ENCODE measurements at places on chromosomes 5 and 9.

DNA sequence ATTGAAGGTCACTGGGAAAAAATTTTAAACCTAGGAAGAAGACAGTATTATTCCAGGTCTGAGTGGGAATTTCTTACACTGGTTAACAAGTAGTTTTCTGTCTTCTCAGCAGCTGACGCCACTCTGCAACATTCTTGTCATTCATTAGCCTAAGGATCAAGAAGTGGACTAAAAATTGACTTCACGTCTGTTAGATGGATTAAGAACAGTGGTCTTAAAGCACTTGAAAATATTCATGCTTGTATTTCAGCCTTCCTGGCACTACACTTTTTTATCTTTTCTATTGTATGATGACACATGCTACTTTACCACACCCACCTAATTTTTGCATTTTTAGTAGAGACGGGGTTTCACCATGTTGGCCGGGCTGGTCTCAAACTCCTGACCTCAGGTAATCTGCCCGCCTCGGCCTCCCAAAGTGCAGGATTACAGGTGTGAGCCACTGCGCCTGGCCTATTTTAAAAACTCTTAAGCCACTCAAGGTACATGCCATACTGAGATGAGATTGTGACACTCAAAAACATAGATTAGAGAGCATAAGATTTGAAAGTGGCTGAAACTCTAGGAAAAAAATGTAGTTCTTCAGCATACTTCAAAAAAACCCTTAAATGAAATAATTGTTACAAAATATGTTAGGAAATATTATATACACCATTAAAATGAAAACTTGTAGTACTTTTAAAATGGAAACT is 8.4 kb downstream of the MATR3 start:
- no peak for ATAC-seq

GRCh38 chr5:71782393-71782770 is 63.3 kb downstream of the CARTPT start:
- no peak for ATAC-seq

GRCh38 chr5:57258052-57258451 is 84.2 kb downstream of the GPBP1 start:
- ATAC-seq, result no peak

DNA sequence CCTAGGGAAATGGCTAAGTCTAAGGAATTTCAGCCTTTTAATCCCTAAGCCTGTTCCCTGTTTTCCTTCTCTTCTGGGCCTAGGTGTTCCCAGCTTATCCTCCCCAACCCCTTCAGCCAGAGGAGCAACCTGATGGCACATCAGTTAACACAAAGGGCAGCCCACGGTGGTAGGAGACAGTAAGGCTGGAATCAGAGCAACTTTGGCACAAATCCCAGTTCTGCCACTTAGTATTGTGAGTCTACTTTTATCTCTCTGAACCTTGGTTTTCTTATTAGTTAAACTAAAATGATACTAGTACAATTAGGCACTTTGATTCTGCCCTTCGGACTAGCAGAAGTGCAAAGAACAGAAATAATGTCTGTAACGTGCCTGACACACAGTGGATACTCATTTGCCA is 246.8 kb downstream of the SAXO1 start:
- peak; percentile 66 for ATAC-seq

- ATAC-seq, result no peak
Measured at GRCh38 chr9:111904891-111905291, 8.3 kb downstream of the UGCG start.

DNA sequence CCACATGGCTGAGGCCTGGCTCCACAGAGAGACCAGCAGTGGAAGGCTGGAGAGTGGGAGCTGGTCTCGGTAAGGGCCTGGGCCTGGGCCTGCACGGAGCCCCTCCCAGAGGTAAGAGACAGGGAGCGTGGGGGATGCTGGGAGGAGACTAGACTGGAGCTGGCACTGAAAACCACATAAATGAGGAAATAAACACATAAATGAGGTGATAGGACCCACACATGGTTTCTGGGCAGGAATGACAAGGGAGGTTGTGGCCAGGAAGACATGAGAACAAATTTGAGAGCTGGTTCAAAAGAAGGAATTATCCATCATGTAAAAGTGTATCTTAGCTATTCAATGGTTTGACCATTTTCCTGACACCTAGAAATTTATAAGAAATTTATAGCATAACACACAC is 451.7 kb upstream of the DAP start:
- no peak for ATAC-seq

GRCh38 chr9:89679581-89679980 is 74.8 kb downstream of the GADD45G start:
- no peak for ATAC-seq

DNA sequence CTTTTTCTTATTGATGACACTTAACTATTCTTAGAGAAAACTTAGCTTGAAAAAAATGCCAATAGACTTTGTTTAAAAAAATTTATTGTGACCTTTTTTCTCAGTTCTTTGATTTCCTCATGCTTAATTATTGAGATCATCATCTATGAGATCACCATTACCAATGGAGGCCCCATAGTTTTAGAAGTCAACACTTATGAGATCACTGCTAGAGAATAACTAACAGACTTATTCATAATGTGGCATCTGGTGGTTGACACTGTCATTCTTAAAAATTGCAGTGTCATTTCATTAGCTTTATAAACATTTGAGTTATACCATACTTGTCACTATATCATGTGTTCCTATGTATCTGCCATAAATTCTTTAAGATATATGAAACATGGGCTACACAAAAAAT is 14.9 kb upstream of the FEM1C start:
- ATAC-seq, result no peak

- no peak for ATAC-seq
Measured at GRCh38 chr5:113056988-113057387, 80.4 kb downstream of the DCP2 start.

- no peak for ATAC-seq
Measured at GRCh38 chr5:121693864-121694263, 157.8 kb upstream of the FTMT start.

DNA sequence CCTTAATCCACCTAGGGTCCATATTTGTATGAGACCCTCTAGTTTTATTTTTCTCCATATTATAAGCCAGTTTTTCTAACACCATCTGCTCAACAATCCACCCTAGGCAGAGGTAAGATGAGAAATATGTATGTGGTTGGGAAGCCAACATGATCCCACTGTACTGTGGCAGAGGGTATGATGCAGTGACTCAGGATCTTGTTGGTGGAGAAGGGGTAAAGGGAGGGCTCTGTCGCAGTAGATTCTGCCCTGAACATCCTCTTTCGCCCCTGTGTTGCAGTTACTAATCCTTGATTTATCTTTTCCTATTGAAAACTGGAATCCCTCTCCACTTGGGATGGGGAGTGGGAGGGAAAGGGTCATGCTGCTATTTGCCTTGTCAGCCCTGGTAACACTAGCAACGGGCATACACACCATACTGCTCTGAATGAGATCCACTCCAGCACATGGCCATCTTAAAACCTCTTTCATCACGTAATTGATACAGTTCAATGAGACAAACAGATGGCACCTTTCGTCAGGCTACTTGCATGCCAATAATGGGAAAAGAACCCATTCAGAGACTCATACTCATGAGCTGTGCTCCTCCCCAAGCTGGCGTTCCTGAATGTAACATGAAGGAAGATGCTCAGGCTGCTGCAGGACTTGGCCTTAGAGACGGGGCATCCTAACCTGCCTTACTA is 63.0 kb downstream of the ADAMTS12 start:
- ATAC-seq, result no peak

GRCh38 chr9:101620452-101620851 is 25.7 kb upstream of the PPP3R2 start:
- ATAC-seq, result no peak

- ATAC-seq, result peak; percentile 31
Measured at GRCh38 chr5:103472830-103473229, 89.8 kb downstream of the NUDT12 start.

GRCh38 chr5:142959683-142960657 is 189.8 kb downstream of the ARHGAP26 start:
- ATAC-seq, result peak; percentile 87

GRCh38 chr5:131533836-131534235 is 101.2 kb downstream of the RAPGEF6 start:
- ATAC-seq, result peak; percentile 54

- no peak for ATAC-seq
Measured at GRCh38 chr5:173515526-173515925, 100.9 kb downstream of the BOD1 start.

- no peak for ATAC-seq
Measured at GRCh38 chr9:129671519-129671918, 6.1 kb downstream of the PRRX2 start.

GRCh38 chr9:90219548-90220118 is 423.0 kb downstream of the DIRAS2 start:
- no peak for ATAC-seq

GRCh38 chr9:27184556-27185351 is 75.7 kb downstream of the TEK start:
- peak; percentile 71 for ATAC-seq

- ATAC-seq, result no peak
Measured at GRCh38 chr9:135214706-135215105, 127.2 kb downstream of the OLFM1 start.

GRCh38 chr9:76032038-76032796 is 141.7 kb downstream of the PCSK5 start:
- ATAC-seq, result no peak

DNA sequence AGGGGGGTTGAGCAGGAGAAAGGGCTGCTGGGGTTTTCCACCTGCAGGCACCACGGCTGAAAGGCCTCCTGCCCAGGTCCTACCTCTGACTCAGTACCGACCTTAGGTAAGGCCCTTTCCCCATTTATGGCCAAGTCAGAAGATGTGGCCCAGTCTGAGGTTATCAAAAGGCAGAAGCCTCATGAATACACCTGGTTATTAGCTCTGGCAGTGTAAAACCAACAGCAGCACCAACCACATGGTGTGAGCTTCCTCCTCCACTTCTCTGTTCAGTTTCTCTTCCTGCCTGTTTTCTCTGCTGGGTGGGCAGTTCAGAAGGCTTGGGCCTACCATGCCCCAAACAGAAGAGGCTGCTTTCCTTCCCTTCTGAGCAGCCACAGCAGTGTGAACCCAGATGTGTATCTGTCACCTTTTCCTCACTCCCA is 86.9 kb downstream of the UGCG start:
- ATAC-seq, result no peak

- peak; percentile 55 for ATAC-seq
Measured at GRCh38 chr5:132090107-132090506, 16.5 kb downstream of the CSF2 start.

GRCh38 chr5:177023303-177023664 is 788 bp downstream of the ZNF346 start:
- peak; percentile 38 for ATAC-seq

DNA sequence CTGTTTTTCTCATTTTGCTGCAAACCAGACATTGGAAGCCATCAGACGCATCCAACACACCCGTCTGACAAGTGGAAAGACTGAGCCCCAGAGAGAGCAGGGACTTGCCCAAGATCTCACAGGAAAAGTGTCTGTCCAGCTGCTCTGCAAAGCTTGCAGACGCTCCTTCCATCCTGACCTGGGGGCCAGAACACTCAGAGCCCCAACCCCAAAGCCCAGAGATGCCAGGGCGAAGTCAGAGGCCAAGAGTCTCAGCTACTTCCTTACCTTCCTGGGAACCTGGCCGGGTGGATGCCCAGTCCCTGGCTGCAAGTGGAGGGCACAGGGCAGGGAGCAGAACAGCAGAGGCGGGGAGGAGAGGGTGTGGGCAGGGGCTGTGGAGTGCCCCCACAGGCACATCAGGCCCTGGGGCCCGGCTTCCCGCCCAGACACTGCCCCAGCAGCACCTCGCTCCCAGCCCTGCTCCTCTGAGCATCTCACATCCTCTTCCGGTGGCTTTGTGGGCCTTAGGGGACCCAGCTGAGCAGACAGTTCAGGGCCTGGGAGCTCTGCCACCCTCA is 9.7 kb upstream of the RALGDS start:
- ATAC-seq, result no peak

GRCh38 chr9:76463211-76463610 is 4.2 kb downstream of the GCNT1 start:
- ATAC-seq, result no peak

DNA sequence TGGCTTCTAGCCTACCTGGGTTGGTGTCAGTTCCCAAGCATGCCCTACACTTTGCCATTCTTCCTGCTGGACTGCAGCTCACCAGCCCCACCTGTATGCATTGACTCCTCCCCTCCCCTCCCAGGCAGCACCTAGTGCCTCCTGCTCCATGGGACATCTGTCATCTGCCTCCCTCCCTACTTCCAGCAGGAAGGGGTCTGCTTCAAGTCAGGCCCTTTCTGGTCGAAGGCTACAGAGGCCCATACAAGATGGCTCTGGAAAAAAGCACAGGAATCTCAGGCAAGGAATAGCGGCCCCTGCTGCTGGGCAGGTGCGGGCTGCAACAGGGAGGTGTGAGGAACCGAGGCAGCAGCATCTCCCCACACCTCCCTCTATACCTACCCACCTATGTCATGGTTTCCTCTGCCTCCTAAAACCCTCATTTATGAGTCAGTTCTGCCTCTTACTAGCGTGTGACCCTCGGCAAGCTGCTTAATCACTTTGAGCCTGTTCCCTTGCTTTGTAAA is 19.7 kb downstream of the WWC1 start:
- no peak for ATAC-seq

DNA sequence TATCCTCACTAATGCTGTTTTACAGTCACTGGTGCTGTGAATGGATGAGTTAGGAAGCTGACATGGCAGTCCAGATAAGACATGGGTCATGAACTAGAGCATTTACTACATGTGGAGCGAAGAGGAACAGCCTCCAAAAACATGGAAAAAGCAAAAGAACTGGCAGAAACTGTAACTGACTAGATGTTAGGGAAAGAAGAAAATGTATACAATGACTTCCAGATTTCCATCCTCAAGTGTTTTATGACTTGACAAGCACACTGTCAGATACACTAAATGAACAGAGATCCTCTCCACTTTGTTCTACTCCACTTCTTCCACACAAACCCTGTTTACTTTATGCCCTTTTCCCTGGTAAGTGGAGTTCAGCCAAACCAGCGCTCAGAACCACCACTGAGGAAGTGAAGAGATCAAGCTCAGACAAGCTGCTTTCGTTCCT is 11.5 kb downstream of the HMGCS1 start:
- no peak for ATAC-seq

DNA sequence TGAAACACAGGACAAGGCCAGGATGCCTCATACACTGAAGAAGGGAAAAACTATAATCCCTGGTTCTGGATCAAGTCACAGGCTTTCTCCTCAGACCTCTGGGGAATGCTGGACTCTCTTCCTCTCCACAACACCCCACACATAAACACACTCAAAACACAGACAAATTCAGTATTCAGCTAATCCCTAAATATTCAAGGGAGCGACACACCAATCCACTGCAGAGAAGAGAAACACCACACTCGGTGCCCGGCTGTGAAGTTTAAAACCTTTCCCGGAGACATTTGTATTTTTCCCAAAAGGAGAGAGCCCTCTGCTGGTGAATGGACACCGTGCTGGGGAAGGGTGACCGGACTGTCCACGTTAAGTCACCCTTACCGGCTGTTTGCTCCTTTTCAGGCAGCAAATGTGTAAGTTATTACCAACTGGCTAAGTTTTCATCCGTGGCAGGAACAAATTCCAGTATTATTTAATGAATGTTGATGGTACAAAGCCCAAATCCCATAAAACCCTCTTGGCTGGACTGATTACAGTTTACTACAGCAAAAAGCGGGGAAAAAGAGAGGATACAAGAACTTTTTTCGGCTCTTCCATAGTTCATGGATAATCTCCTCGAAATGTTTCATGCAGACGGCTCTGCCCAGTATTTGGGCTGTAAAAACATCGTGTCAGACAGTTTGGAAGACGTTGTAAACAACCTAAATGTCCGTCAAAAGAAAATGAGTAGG is 130.9 kb upstream of the SLC30A5 start:
- ATAC-seq, result peak; percentile 97

Data from SK-N-SH treated with all-trans-retinoic acid at 6 μM for 48 hours (cell line).